ENCODE measurements at places on chromosomes 4 and X.

GRCh38 chr4:147409350-147409749, 71.5 kb upstream of the EDNRA start:
- no peak for DNase-seq

DNA sequence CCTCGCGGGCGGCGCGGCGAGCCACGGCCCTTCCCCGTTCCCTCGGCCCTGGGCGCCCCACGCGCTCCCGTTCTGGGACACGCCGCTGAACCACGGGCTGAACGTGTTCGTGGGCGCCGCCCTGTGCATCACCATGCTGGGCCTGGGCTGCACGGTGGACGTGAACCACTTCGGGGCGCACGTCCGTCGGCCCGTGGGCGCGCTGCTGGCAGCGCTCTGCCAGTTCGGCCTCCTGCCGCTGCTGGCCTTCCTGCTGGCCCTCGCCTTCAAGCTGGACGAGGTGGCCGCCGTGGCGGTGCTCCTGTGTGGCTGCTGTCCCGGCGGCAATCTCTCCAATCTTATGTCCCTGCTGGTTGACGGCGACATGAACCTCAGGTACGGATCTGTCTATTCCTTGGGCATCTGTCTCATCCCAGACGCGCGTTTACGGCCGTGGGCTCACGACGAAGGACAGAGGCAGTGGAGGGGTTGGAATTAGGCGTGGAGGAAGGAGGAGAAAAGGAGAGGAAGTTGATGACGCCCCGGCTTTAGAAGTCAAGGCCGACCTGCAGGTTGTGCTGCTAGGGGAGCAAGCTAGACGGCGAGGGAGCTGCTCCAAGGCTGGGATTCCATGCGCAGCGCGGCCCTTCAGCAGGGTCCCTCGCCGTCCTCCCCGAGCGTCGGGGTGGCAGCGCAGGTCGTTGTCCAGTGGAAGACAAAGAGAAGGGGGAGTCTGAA, 792 bp downstream of the SLC10A4 start:
- DNase-seq: no peak

DNA sequence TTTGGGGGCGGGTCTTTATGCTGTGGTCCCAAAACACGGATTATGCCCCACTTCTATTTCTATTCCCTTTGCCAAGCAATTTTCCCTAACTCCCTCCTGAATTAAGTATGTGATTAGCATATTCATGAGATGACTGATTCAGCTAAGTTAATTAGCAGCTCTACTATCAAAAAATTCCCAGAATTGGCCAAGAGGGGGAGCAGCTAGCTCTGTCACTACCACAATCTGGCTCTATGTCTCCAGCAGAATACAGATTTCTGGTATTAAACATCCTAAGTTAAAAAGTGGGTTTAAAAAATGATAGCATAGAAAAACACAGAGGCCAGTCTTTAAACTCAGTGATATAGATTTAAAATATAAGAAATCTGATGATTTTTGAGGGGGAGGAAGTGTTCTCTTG, 80.3 kb downstream of the GPC4 start:
- DNase-seq: peak; percentile 11

DNA sequence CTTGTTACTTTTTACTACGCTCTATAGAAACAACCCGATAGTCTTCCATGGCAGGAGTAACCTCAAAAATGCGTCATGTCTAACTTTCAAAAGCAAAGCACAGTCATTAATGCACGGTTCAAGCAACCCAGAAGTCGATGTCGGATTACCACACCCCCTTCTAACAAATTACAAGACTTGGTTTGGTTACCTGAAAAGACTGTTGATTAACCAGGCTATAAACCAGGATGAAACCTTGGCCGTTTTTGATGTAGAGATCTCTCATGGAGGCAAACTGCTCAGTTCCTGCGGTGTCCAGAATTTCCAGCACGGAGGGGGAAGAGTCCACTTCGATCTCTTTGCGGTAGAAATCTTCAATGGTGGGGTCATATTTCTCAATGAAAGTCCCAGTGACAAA, 2.4 kb downstream of the RAP2C start:
- no peak for DNase-seq

DNA sequence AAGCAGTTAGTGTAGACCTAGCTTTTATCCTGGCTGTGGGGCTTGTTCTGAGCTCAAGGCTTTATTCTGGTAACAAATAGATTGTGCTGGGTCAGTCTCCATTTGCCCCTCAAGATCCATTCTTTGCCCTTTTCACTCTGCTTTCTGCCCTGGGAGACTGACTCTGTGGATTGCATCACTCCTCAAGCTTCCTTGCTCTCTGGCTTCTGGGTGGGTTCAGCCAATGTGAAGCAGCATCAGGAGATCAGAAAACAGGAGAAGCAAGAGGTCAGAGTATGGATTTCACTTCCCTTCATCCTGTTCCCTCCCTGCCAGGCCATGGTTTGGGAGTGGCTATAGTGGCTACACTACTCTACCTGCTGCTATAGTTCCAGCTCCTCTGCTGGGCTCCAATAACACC, 184.1 kb upstream of the NDP start:
- no peak for DNase-seq

- no peak for DNase-seq
Observed at GRCh38 chrX:72031118-72031517, 100.6 kb downstream of the RTL5 start.

- DNase-seq: no peak
Observed at GRCh38 chrX:97332963-97333362, 449.3 kb downstream of the RPA4 start.

GRCh38 chrX:138745196-138745595, 33.7 kb upstream of the FGF13 start:
- no peak for DNase-seq

GRCh38 chrX:135308345-135308855, 880 bp upstream of the ETDC start:
- DNase-seq: no peak

DNA sequence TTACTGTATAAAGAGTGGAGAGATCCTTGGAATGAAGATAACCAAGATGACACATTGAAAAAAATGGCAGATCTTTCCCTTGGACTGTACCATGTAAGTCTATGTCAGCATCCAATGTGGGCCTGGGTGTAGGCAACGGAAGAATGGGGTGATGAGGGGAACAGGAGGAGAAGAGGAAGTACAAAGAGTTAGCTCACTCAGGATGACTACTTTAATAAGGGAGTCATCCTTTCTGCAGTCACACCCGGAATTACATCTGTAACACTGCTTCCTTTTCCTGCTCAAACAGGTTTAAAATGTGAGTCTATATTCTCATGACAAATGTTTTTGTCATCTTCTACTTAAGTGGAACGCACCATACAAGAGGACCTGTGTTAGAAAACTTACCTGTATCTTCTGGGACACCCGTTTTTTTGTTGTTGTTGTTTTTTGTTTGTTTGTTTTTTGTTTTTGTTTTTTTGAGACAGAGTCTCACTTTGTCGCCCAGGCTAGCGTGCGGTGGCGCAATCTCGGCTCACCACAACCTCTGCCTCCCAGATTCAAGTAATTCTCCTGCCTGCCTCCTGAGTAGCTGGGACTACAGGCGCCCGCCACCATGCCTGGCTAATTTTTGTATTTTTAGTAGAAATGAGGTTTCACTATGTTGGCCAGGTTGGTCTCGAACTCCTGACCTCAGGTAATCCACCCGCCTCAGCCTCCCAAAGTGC, 18.0 kb downstream of the HPSE start:
- DNase-seq: no peak

DNA sequence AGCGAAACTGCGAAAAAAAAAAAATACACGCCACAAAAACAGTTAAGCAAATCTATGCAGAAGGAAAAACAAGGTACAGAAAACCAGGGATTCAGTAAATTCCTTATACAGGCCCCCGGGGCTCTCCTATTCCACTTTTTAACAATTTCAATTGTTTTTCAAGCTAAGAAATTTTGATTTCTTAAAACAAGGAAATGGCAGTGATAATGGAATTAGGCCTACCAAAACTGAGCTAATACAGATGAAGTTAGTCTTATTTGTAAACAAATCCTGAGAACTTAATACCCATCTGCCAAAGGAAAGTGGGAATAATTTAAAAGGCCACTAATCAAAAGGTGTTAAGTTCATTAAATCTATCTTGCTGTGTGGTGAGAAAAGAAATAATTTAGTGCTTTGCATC, 269.3 kb downstream of the CHIC1 start:
- no peak for DNase-seq

- no peak for DNase-seq
Observed at GRCh38 chrX:102712216-102712966, at the start of gene GPRASP2. Gene GPRASP2 (plus strand): TSS chrX:102712448. CDS start chrX:102714870, 2,422 bp downstream.

DNA sequence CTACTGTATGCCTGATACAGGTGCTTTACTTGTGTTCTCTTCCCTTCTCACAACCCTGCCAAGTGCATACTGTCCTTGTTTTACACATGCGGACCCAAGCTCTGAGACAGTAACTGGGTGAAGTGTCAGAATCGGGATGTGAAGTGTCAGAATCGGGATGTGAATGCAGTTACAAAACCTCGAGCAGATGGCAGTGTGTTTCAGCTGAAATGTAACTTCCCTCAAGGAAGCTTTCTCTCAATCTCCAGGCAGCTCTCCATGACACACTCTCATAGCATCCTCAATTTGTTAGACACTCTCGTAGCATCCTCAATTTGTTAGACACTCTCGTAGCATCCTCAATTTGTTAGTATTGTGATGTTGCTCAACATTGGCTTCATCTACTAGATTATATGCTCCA, 1.1 kb upstream of the HPSE start:
- no peak for DNase-seq

GRCh38 chr4:139672215-139672614, 6.6 kb downstream of the MGST2 start:
- no peak for DNase-seq

- no peak for DNase-seq
Observed at GRCh38 chrX:129750971-129751370, 12.2 kb downstream of the XPNPEP2 start.

DNA sequence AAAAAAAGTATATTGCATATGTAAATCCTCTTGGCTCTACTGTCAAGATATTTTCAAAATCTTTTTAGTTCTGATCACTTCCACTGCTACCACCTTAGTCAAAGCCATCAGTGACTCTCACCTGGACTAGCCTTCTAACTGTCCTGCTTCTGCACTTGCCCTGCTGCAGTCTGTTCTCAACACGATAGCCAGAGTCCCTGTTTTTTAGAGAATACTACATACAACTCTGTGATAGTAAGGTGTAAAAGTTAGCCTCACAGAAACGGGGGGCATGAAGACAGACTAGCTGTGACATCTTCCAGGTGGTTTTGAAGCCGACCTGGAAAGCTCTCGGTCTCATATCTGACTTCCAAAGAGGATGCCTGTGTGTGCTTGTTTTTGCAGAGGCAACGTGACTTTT, 24.7 kb downstream of the EIF2S3 start:
- DNase-seq: no peak

- no peak for DNase-seq
Observed at GRCh38 chr4:154478547-154478946, 13.1 kb downstream of the DCHS2 start.

GRCh38 chr4:142312391-142312790, 533.7 kb downstream of the INPP4B start:
- DNase-seq: no peak

DNA sequence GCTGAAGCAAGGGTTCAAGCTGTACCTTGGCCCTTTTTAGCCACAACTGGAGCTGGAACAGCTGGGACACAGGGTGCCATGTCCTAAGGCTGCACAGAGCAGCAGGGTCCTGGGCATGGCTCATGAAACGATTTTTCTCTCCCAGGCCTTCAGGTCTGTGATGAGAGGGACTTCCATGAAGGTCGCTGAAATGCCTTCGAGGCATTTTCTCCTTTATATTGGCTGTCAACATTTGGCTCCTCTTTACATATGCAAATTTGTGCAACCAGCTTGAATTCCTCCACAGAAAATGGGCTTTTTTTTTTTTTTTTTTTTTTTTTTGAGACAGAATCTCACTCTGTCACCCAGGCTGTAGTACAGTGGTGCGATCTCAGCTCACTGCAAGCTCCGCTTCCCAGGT, 430.8 kb downstream of the PCDH11X start:
- no peak for DNase-seq

Data from stimulated activated CD4-positive, alpha-beta T cell treated with anti-CD3 and anti-CD28 coated beads, Interleukin-12 subunit alpha, Interleukin-12 subunit beta, amount 100 ng/mL, for 48 hours (primary cell).